ENCODE measurements at places on chromosomes 2 and 18.

DNA sequence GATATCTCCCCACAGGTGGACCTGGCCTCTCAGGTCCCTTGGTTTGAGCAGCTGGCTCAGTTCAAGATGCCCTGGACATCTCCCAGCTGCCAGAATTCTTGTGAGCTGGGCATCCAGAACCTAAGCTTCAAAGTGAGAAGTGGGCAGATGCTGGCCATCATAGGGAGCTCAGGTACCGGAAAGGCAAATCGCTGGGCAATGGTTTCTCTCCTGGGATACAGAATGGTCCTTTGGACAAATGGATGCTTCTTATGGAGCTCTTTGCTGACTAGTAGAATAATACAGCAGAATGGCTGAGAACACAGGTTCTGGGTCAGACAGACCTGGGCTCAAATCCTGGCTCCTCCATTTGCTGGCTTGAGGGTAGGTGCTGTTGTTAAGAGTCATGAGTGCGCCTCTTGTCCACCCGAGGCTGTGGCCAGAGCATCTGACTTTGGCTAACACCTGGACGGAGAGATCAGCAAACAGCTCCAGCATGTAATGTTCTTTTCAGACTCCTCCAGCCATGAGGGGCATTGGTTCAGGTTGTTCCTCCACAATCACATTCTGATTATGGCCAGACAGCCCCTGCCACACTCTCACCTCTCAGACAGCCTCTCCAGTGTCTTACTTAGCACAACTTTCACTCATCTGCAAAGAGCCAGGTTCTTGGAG lies 7.5 kb downstream of the ABCG8 start:
- no peak for DNase-seq

- no peak for DNase-seq
Observed at GRCh38 chr2:45992021-45992740, 305.0 kb upstream of the EPAS1 start.

- DNase-seq, result no peak
Observed at GRCh38 chr2:39865751-39866150, 86.7 kb upstream of the THUMPD2 start.

DNA sequence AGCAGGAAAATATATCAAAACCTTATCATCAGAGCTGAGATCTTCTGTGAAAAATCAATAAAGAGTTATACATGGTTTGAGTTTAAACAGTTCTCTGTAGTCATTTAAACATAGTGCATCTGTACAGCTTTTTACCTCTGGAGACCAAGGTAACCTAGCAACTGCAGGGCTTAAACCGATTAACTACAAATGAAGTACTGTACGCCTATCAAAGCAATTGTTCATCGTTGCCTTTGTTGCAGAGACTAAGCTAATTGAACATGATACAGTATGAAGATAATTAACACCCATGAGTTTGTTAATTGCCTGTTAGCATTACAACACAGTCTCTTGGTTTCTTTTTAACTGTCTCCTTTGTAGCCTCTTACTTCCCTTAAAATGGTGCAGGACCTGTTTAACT lies 147.9 kb downstream of the LNPK start:
- no peak for DNase-seq

GRCh38 chr2:168622559-168622958 lies 166.5 kb downstream of the CERS6 start:
- DNase-seq, result no peak

GRCh38 chr18:57784034-57784800 lies 18.9 kb downstream of the ATP8B1 start:
- no peak for DNase-seq

- peak; percentile 55 for DNase-seq
Observed at GRCh38 chr2:120206022-120206581, 17.1 kb downstream of the TMEM185B start.

DNA sequence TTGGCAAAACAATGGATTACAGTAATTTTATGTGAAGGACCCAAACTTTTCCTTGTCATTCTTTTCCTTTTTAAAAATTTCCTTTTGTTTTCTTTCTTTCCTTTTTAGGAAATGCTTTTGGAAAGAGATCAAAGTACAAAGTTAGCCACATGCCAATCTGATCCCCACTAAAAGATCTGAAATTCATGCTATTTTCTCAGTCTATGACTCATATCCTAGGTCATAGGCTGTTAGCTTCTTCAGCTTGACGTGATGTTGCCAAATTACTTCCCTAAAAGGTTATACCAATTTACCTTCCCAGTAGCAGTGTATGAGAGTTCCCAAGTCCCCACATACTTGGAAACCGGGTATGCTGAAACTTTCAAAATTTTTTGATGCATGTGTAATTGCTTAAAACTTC lies 355.3 kb downstream of the INSIG2 start:
- DNase-seq, result no peak

DNA sequence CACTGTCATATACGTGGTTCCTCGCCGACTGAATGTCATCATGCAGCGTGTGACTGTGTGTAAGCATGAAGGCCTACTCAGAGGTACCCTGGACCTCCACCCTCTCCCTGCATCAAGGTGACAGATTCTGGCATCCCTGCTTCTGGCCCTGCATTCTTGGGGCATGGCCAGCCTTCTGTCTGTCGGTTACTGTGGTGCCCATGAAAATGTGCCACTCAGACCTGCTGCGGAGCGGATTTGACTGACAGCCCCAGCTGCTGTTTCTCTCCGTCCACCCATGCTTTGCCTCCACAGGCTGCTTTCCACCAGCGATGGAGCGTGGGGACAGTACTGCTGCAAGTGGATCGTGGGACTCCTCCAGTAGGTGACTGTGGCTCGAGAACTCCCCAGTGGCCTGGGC lies 9.6 kb downstream of the TMEM177 start:
- no peak for DNase-seq

All from activated T-cell treated with anti-CD3 and anti-CD28 coated beads for 48 hours (primary cell).